ENCODE measurements at places on chromosomes 1 and 21. TPM values are rescaled to one million over a fixed set of nuclear protein-coding genes. Genes with fewer than 3 reads are reported as not detected.

Gene AGT
- 0.93 TPM for total RNA-seq

Gene ADCY10
- 0.30 TPM for total RNA-seq

Gene PPM1J
- total RNA-seq, result 7.5 TPM

Gene PRUNE1
- 20.2 TPM for total RNA-seq

Gene GUCA2B
- total RNA-seq, result not detected

Gene S100A1
- total RNA-seq, result 0.30 TPM

Gene SEC16B
- total RNA-seq, result 1.2 TPM

Gene CAPN9
- not detected for total RNA-seq

Gene FAM72B
- total RNA-seq, result 10.2 TPM

- no peak for DNase-seq
These were observed 1350.0 kb upstream of the ADGRL2 start for GRCh38 chr1:80450711-80451110.

GRCh38 chr1:6956488-6957159, 171.4 kb downstream of the CAMTA1 start:
- DNase-seq, result no peak

DNA sequence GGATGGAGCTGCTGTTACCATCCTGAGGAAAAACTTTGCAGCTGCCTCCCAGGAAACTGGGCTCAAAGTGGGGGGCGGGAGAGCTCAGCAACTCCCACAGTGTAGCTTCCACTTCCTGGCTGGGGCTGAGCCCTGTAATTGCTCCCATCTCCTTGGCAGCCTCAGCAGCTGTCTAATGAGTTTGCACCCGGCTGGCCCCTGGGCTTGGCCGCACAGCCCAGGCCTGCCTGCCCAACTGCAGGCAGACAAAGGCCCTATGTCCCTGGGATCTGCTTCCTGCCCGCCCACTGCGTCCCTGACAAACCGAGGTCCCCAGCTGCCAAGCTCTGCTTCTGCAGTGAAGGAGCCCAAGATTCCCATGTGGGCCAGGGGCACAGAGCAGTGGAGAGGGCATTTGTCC, 30.1 kb downstream of the EDN2 start:
- DNase-seq, result no peak

DNA sequence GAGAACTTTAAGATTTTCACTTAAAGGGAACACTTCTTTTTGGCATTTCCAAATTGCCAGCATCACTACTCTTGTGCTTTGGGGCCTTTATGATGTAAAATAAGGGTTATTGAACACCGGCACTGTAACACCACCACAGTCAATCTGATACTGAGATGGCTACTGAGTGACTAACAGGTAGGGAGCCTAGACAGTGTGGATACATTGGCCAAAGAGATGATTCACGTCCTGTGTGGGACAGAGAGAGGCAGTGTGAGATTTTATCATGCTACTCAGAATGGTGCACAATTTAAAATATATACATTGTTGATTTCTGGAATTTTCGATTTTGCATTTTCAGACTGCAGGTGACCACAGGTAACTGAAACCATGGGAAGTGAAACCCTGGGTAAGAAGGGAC, 261.6 kb downstream of the SPATA17 start:
- DNase-seq, result no peak

DNA sequence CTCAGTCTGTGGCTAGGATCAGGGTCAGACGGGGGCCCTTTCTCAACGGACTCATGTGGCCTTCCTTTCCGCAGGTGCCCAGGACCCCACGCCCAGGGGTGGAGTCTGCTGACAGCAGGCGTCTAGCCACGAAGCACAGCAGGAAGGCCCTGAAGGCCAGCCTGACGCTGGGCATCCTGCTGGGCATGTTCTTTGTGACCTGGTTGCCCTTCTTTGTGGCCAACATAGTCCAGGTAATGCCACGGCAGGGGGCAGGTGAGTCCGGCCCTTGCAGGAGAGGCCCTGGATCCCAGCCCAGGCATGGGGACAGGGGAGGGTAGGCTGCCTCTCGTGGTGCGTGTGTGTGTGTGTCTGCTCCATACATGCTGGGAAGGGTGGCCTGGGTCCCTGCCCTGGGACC, 13.8 kb downstream of the HTR6 start:
- DNase-seq, result no peak

- no peak for DNase-seq
These were observed 80.5 kb upstream of the KIF26B start for GRCh38 chr1:245074232-245074747.

DNA sequence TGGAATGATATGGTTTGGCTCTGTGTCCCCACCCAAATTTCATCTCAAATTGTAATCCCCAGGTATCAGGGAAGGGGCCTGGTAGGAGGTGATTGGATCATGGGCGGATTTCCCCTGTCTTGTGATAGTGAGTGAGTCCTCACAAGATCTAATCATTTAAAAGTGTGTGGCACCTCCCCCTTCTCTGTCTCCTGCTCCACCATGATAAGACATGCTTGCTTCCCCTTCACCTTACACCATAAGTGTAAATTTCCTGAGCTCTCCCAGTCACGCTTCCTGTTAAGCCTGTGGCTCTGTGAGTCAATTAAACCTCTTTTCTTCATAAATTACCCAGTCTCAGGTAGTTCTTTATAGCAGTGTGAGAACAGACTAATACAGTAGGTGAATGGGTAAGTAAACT, 109.3 kb downstream of the DMRTB1 start:
- DNase-seq, result no peak

DNA sequence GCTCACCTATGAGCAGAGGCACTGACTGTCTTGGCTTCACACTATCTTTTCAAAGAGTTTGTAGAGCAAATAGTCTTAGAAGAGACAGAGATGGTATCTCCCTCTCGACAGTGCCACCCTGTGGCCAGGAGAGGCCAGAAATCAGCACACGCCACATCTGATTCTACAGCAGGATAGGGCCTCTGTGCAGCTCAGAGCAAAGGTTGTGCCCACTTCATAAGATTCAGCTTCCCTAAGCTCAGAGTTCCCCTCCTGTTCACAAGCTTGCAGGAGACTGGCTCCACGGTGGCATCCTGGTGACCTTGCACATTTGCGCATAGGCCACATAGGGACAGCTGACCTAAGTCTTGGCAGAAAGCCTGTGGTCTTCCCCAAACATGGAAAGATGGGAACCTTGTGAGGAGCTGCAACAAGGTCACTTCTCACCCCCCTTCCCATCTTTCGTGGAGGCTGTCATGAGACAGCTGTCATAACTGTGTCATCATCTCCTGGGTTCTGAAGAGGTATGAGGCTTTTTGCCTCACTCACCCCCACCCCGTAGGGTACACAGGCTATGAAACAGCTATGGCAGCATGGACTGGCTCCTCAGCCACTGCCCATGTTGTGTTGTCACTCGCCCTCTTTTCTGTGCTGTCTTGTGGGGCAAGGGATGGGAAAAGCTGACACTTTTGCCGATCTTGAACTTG, 3.0 kb downstream of the ITLN2 start:
- peak; percentile 27 for DNase-seq

DNA sequence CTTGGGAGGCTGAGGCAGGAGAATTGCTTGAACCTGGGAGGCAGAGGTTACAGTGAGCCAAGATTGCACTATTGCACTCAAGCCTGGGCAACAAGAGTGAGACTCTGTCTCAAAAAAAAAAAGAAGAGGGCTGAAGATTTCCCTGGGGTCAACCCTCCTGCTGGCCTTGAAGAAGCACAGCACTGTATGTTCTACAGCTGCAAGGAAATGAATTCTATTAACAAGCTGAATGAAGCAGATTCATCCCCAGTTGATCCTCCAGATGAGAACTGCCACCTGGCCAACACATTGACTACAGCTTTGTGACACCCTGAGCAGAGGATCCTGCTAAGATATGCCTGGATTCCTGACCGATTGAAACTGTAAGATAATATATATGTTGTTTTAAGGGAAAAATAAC, 129.5 kb downstream of the ADSS2 start:
- DNase-seq, result no peak

GRCh38 chr21:43269440-43269839, 100.6 kb downstream of the CRYAA start:
- no peak for DNase-seq

- DNase-seq, result no peak
These were observed 161.4 kb downstream of the UCK2 start for GRCh38 chr1:165988817-165989216.

Data from HCT116 (cell line).